ENCODE measurements at places on chromosomes 2 and 18.

GRCh38 chr2:222302178-222303018 lies 3.6 kb upstream of the PAX3 start:
- no peak for DNase-seq

- no peak for DNase-seq
Measured at GRCh38 chr2:96098900-96099590, 17.3 kb downstream of the ADRA2B start.

DNA sequence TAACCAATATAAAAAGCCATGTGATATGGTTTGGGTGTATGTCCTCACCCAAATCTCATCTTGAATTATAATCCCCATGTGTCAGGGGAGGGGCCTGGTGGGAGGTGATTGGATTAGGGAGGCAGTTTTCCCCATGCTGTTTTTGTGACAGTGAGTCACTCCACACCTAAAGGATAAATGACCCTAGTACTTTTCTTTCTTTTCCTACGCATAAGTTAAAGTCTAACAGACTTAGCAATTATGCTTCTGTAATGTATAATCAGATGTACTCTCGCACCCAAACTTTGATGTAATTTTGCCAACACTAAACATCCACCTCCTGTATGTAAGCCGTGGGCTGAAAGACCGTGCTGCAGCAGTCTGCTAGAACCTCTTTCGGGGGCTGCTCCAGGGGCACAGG lies 97.2 kb upstream of the DSEL start:
- DNase-seq, result no peak

DNA sequence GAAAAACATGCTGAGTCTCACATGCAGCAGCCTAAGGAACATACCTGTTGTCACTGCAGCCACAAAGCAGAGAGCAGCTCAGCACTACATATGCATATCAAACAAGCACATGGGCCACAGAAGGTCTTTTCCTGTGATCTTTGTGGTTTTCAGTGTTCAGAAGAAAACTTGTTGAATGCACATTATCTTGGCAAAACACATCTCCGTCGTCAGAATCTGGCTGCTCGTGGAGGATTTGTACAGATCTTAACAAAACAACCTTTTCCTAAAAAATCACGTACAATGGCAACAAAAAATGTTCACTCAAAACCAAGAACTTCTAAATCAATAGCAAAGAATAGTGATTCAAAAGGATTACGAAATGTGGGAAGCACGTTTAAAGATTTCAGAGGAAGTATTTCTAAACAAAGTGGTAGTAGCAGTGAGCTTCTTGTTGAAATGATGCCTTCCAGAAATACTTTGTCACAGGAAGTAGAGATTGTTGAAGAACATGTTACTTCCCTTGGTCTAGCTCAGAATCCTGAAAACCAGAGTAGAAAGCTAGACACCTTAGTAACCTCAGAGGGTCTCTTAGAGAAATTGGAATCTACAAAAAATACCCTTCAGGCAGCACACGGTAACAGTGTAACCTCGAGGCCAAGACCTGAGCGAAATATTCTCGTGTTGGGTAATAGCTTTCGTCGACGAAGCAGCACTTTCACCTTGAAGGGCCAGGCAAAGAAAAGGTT lies 34.1 kb downstream of the ZNF407 start:
- no peak for DNase-seq

DNA sequence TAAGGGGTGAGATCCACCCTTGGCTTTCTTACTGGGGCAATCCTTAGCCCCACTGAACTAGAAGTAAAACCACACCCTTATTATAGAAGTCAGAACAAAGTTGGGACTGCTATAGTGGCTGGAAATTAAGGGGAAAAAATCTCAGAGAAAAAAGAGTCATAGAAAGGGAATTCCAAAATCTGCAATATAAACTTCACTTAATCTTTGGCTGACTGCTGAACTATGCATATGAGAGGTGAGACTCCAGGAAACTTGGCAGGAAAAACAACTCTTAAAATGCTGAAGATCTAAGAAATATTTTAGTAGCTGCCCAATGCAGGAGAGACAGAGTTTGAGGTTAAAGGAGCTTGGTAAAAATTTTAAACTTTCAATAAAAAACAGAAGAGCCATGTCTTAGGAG lies 201.8 kb upstream of the FN1 start:
- DNase-seq, result no peak

DNA sequence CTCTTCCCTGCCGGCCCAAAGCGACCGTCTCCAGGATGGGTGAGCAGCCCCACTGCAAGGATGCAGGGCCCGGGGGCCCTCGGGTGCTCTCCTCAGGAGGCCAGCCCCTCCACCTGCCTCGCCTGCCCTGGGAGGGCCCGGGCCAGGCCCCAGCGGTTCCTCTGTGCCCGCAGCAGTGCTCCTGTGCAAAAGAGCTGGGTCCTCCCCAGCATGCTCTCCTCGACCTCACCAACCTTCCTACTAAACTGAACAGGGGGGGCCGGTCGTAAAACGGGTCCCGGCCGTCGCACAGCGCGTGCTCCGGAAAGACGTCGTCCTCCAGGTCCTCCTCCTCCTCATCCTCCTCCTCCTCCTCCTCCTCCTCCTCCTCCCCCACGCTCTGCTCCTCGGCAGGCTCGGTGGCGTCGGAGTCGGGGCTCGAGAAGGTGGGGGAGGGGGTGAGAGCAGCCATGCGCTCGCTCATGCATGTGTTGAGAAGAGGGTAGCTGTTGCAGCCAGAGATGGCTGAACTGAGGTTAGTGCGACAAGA lies 62.9 kb downstream of the KIF1A start:
- DNase-seq, result no peak

GRCh38 chr2:9230881-9231280 lies 24.3 kb downstream of the ASAP2 start:
- DNase-seq, result no peak

DNA sequence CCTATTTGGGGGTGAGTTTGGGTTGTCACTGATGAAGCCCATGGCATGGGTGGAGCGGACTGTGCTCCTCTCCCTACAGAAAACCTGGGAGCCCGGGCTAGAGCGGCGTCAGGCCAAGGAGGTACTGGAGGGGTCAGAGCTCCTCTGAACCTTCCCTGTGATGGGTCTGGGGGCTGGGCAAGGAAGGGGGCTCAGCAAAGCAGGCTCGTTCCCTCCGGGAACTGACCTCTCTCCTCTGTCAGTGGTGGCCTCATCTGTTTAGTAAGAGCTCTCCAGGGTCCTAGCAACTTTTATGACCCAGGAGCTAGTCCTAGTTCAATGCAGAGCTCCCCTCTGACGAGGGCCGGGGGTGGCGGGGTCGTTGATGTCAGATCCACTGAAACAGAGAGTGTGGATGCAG lies 62.4 kb upstream of the OTOF start:
- DNase-seq, result no peak

- DNase-seq, result no peak
Measured at GRCh38 chr2:222330910-222331309, 32.1 kb upstream of the PAX3 start.

- DNase-seq, result no peak
Measured at GRCh38 chr18:50806208-50806616, 13.6 kb downstream of the MRO start.

DNA sequence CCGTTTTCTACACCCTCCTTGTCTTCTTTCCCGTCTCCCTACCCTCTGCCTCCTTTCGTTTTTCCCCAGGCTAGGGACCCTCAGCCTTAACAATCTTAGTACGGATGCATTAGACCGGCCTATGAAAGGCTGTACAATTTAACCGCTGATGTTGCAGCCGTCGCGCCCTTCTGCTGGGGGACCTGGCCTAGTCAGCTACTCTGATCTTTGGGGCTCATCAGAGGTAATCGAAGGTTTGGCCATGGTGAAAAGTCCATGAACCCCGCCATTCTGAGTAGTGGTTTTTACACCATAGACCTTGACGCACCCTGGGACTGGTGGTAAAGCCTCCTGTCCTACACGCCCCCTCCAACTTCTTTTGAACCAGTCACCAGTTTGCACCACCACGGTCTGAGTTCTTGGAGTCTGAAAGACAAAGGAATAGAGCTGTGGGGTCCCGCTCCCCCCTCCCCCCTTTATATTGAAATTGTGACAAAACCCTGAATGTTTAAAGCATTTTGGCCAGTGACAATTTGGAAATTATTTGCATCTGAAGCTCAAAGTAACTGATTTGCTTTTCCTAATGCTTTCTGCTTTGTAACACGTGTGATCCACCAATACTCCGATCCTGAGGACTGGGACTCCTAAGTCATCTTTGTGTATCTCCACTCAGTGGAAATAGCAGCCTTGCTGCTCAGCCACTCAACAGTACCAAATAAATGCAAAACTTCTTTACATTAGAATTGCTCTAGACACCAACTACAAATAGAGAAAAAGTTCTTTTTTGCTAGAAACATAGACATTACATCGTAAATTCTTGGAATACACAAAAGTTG lies 642 bp upstream of the SRSF7 start:
- peak; percentile 5 for DNase-seq

GRCh38 chr2:32787207-32787606 lies 159.4 kb downstream of the TTC27 start:
- no peak for DNase-seq

- no peak for DNase-seq
Measured at GRCh38 chr2:38886063-38886462, 3.6 kb upstream of the ARHGEF33 start.

DNA sequence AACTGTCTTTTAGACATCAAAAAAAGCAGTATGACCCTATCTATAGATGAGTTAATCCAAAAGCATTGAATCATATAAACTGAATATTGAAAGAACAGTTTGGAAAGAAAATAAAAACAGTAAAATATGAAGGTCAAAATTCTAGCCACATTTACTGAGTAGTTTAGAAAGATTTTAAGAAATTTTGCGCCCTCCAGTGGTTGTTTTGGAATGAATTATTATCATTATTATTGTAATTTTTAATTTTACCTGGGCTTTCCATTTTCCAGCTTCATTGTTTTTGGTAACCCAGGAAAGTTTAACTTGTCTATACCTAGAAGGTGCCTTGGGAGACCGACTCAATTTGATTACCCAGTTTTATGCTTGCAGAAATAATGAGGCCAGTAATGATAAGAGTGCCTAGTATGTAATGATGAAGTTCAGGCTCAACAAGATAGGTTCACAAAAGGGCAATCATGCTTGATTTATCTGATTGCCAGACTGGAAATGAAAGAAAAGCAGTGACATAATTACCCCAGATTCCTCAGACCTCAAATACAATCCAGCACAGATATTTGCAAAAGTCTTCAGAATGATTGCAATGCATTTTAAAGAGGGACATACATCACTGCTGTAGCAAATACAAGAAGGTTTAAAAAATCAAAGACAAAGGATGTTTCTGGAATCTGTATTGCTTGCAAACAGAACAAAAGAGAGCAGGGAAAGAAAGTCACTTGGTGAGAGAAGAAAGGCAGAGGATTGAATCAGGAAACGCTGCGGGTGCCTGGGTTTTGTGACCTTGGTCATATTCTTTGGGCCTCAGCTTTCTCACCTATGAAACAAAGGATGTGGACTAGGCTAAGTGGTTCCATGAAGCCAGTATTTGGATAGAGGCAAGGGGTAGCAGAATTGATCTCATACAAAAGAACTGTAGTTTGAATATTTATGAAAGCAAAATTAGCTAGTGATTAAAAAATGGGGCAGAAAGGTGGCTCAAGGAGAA lies 153.8 kb downstream of the MAP2 start:
- no peak for DNase-seq

- DNase-seq, result no peak
Measured at GRCh38 chr2:180412219-180412618, 405.1 kb upstream of the CWC22 start.
